ENCODE measurements at places on chromosomes 3 and 15. TPM values are rescaled to one million over a fixed set of nuclear protein-coding genes. Genes with fewer than 3 reads are reported as not detected.

- DNase-seq = peak; percentile 88
These were observed 126.4 kb downstream of the RPLP1 start for GRCh38 chr15:69578787-69579583.

The APPL1 gene
- 30.7 TPM for total RNA-seq

GRCh38 chr3:183584246-183584913, 28.9 kb upstream of the KLHL6 start:
- DNase-seq = peak; percentile 5

- DNase-seq = peak; percentile 66
These were observed 23.0 kb upstream of the MUC20 start for GRCh38 chr3:195697582-195698324.

- no peak for DNase-seq
These were observed 2.5 kb downstream of the PDZRN3 start for GRCh38 chr3:73622091-73622805.

All from Daoy (cell line).